Hepatic stellate cell (primary cell): ENCODE measurements at places on chromosomes 5 and 9.

GRCh38 chr5:57550132-57550531 lies 67.5 kb upstream of the ACTBL2 start:
- DNase-seq, result no peak

- no peak for DNase-seq
Observed at GRCh38 chr5:59197911-59198310, 615.0 kb downstream of the RAB3C start.

GRCh38 chr5:134139891-134140469 lies 25.5 kb downstream of the TCF7 start:
- no peak for DNase-seq

GRCh38 chr5:76493190-76493837 lies 90.2 kb downstream of the IQGAP2 start:
- no peak for DNase-seq

GRCh38 chr5:172871982-172872381 lies 37.9 kb downstream of the ERGIC1 start:
- DNase-seq, result no peak

DNA sequence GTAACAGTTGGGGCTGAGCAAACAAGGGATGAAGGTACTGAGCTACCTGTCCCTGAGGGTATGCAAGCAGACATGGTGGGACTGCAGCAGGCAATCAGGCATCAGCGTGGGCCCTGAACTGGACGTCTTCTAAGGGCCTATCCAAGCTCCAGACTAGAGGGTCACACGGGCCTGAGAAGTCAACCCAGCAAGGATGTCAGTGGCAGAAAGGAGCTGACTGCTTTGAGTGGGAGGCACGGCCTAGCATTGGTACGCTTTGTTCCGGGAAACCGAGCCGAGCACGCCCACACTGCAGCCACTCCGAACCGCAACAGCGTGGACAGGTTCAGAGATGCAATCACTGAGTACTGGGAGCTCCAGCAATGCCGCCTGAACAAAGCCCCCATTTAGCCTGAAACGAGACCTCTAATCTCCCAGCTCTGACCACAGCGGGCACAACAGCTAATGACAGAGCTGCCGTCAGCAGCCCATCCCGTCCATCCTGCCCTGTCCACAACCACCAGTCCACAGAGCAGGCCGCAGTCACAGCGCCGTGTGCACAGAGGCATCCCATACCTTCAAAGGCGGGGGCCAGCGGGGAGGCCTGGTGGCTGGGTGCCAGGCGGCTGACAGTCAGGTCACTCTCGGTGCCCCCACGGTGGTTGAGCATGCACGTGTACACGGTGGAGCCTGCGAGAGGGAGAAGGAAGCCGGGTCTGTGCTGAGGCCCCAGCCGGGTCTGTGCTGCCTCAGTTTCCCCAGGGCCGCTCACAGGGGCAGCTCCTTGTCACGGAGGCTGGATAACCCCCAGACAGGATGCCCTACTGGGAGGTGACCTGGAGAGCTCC lies 44.2 kb downstream of the SARDH start:
- no peak for DNase-seq

- DNase-seq, result peak; percentile 16
Observed at GRCh38 chr9:7366121-7366520, 433.5 kb downstream of the DMAC1 start.

DNA sequence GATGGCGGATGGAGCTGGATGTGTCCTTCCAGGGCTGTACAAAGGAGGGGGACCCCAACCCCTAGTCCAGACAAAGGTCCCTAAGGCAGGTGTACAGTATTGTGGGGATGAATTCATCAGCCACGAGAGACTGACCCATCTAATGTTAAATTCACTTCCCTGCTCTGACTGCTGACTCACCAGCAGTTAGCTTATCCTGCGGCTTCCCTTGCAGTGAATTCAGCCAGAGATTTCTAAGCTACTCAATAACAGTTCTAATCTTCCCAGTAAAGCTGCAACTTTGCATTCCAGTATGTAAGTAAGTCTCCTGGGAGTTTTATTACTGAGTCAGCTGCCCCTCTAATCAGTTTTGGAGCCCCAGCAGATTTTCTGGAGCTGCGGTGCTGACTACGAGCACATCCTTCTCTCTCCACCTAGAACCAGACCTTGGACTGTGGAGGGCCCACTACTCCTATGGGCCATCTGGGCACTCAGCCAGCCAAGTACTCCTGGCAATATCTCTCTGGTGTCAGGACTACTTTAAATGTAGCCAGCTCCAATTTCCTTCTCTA lies 16.1 kb downstream of the B4GALT1 start:
- peak; percentile 76 for DNase-seq

DNA sequence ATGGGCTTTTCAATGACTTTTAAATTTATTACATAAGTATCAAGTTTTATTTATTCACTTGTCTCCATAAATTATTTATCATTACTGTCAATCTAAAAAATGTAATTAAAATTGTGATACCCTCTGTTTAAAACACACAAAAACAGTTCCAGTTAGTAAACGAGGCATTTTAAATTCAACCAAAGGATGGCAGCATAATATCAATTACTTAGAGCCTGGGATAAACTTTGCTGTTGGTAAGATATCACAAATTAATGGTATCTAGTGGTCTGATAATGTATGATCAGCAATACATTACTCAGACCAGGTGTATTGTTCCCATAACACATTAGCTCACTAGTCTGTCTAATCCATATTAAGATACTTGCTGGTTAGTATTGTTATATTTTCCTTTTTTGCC lies 9.6 kb upstream of the IFNE start:
- peak; percentile 4 for DNase-seq

DNA sequence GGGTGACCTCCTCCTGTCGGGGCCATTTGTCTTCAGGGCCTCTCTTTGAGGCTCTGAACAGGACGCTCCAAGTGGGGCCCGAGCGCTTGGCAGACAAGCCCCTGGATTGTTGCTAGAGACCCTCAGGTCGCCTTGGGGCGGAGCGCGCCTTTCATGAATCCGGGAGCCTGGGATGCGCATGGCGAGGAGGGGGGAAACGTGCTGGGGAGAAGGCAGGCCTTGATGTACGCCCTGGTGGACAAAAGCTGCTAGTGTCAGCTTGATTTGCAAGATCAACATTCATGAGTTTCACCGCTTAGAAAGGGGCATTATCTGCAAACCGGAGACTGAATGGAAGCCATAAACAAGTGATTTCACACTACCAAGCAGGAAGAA lies 226.3 kb downstream of the SMARCA2 start:
- peak; percentile 23 for DNase-seq

DNA sequence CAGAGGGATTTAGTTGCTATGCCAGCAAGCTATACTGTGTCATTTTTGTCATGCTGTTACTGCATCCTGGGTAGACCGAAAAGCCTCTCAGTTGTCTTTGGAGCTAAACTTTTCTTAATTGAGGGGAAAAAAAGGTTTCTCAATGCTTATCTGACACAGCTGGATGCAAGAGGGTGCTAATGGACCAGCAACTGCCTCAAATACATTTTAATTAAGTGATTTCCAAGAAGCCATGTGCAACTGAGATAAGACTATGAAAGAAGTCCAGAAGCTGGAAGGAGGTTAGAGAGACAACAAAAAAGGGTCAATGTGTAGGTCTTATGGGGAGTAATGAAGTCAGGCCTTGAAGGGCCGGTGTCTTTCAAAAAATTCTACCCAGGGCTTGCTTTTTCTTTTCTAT lies 465.7 kb upstream of the DMAC1 start:
- DNase-seq, result no peak

- no peak for DNase-seq
Observed at GRCh38 chr5:13816126-13816525, 128.4 kb downstream of the DNAH5 start.

- no peak for DNase-seq
Observed at GRCh38 chr9:126519660-126520420, 93.9 kb upstream of the LMX1B start.

- DNase-seq, result no peak
Observed at GRCh38 chr9:95017062-95017461, 290.6 kb downstream of the AOPEP start.

GRCh38 chr5:87313216-87313615 lies 45.5 kb downstream of the RASA1 start:
- DNase-seq, result no peak

- DNase-seq, result no peak
Observed at GRCh38 chr9:131262327-131263032, 13.8 kb downstream of the FAM78A start.

- no peak for DNase-seq
Observed at GRCh38 chr5:135741040-135741439, 93.4 kb upstream of the SLC25A48 start.

- no peak for DNase-seq
Observed at GRCh38 chr9:32171339-32171738, 213.1 kb upstream of the ACO1 start.

DNA sequence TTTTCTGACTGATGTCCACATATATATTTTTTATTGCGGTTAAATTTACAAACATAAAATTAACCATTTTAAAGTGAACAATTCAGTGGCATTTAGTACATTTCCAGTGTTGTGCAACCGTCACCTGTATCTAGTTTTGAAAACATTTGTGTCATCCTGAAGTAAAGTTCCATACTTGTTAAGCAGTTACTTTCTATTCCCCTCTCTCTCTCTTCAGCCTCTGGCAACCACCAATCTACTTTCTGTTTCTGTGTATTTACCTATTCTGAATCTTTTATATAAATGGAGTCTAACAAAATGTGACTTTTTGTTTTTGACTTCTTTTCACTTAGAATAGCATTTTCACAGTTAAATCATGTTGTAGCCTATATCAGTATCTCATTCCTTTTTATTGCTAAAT lies 480.1 kb upstream of the SMARCA2 start:
- no peak for DNase-seq

DNA sequence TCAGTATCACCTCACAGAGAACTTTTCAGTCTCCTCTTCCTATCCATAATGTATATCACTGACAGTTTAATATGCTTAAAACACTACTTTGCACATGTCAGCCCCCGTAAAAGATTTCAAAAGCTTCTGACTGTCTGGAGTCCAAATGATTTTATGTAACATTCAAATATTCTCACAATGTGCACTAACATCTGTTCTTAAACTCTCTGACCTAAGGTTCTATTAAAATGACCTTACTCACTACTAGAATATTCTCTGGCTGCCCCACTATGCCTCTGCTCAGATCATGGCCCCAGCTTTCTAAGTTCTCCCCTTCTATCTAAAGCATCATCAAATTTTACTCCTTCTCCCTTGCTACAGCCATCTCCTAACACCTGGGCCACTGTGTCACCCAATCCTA lies 52.5 kb downstream of the AP3B1 start:
- no peak for DNase-seq

- no peak for DNase-seq
Observed at GRCh38 chr9:129232839-129233591, 55.0 kb upstream of the IER5L start.

DNA sequence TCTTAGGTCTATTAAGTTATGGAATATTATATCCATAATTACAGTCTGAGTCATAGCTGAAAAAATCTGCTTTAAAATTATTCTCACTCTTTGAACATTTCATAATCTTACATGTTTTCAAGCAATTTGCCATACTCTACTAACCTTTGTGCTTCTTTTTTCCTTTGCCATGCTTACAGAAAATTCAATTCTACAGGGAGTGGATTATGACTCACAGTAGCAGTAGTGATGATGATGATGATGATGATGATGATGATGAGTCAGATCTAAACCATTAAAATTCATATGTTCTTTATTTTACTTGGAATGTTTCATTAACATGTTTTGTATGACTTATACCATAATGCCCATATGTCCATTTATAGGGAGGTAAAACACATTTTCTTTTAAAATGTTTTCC lies 207.1 kb downstream of the VPS13A start:
- DNase-seq, result peak; percentile 24

- no peak for DNase-seq
Observed at GRCh38 chr9:129183495-129184218, 5.6 kb upstream of the IER5L start.

- DNase-seq, result no peak
Observed at GRCh38 chr5:119878712-119879111, 249.4 kb downstream of the FAM170A start.

DNA sequence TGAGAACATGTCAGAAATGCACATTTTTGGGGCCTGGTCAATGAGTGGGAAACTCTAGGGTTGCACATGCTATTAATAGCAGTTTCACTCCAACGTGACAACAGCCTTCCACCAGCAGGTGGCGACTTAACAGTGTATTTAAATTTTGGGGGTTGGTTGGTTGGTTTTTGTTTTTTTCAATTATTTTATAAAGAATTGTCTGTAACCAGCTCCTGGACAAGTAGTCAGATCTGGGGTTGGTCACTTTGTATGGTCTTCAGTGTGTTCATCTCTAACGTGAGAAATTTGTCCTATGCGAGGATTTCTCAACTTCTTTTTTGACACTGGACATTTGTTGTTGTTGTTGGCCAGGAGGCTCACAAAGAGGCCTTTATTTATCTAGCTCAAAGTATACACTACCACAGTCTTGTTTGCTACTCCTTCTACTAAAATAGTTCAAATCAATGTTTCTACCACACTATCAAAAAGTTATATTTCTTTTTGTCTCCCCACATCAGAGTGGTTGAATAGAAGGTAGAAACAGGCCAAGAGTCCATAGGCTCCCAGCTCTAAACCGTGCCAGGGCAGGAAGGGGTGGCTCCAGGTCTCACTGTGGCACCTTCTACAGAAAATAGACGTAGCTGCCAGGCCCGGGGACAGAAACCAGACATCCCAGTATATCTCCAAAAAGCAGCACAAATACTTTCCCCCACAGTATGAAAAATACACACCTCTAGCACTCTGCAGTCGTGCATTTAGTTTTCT lies 110.4 kb downstream of the TRPM6 start:
- DNase-seq, result peak; percentile 41

DNA sequence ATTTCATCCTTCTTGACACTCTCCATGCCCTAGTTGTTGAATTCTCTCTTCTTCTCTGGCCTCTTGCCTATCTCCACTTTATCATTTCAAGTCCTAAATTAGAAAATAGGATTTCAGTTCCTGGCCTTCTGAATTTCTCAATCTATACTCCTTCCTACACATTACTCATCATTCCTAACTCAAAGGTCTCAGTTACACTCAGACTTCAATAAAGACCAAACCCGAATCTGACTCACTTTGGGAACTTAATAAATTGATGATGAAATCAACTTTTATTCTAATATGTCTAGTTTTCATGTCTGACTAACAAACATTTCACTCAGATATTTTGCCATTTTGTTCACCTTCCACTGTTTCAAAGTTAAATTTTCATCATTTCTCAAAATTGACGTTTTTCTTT lies 113.6 kb upstream of the TSLP start:
- peak; percentile 22 for DNase-seq
